ENCODE measurements at places on chromosomes 16 and 17.

DNA sequence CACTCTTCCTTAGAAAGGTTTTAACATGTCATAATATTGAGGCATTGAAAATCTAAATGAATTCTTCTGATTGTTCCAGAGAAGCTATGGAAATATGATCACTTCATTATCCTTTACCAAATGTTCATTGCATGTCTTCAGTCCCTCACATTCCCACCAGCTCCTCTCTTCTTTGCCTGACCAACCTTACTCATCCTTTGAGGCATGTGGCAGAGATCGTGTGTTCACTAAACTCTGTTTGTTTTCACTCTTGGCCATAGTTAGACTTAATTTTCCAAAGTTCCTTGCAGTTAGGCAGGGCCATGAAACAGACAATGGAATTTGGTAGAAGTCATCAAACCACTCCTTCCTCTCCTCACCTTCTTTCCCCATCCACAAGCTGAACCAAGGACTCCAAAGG is 266.5 kb upstream of the HSBP1 start:
- no peak for DNase-seq

DNA sequence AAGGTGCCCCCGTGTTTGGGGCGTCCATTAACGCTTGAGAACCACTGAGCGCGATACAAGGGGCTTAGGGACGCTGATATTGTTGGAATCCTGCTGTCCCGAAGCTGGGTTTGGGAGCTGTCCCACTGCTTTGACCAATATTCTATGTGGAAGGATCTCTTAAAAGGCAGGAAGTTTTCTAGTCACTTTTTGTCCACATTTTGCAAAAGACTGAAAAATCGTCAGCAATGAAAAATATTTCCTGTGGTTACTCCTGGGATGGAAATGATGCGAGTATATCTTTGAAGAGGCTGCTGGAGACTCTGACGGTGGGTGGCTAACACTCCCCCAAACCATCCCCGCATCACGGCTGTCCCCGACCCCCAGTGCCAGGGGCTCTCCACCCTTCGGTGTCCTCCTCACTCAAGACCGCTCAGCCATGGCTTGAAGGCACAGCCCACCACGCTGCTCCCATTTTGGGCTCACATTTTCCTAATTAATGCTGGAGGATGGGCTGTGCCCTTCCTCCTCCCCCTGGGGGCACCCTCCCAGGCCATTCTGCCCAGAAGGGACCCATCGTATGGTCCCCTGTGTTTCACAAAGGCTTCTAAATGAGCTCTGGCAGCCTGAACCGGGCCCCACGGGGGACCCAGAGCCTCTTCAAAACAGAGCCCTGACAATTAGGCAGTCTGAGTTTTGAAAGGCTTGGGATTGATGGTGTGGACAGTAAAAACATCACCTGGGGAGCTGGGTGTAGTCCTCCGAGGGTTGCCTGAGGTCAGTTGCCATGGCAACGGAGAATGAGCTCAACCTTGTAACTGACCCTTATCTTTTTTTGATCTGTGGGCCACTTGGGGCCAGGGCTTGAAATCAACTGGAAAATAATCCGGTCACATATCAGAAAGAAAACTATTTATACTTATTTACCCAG is 158.6 kb downstream of the C16orf78 start:
- DNase-seq: no peak

- no peak for DNase-seq
Observed at GRCh38 chr17:55212880-55213279, 51.9 kb upstream of the HLF start.

DNA sequence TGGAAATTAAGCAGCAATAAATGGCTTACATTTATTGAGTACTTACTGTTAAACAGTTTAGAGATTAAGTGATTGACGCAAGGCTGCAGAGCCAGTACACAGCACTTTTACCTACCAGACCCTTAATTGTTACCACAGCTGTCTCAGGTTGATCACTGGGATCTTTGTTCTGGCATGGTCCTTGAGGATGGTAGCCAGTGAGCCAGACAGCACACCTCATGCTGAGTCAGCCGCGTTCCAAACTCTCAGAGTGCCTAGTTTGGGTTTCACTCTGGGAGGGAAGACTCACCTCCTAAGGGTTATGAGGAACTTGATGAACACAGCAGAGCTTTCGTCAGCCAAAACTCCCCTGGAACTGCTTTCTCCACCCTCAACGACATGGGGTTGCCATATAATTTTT is 20.4 kb downstream of the CDH3 start:
- DNase-seq: no peak

DNA sequence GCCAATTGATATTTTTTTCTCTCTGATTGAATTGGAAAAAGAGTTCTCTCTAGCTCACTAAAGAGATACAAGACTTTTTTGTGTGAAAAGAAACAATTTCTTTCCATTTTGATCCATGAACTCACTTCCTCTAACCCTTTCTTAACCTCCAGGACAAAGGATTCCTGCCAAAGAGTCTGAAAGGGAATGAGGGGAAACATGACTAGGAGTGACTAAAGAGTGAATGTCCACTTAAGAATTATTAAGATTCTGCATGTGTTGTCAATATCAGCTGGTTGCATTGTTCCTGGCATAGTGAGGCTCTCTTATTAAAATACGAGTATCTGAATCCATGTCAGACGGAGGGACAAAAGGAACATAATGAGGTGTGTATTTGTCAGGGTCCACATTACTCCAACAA is 344.7 kb downstream of the GRIN2A start:
- no peak for DNase-seq

DNA sequence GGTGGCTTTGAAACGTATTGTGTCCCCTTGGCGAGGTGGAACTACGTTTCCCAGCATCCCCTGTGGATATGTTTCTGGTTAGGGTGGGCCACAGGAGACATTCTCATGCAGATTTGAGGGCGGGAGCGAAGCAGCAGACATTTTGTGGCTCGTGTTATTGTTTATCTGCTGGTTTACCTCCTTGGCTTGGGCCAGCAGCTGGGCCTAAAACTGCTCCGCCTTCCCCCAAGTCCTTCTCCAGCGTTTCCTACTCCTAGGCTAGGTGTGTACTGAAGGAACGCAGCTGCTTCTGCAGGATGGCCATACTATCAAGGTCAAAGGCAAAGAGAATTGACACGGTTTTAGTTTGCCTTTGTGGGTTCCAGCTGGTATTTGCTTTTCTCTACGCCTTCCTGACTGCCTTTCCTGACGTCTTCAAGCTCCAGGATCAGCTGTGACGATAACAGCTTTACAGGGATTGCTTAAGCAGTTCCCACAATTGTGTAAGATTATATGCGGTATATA is 17.2 kb upstream of the WSB1 start:
- DNase-seq: no peak

DNA sequence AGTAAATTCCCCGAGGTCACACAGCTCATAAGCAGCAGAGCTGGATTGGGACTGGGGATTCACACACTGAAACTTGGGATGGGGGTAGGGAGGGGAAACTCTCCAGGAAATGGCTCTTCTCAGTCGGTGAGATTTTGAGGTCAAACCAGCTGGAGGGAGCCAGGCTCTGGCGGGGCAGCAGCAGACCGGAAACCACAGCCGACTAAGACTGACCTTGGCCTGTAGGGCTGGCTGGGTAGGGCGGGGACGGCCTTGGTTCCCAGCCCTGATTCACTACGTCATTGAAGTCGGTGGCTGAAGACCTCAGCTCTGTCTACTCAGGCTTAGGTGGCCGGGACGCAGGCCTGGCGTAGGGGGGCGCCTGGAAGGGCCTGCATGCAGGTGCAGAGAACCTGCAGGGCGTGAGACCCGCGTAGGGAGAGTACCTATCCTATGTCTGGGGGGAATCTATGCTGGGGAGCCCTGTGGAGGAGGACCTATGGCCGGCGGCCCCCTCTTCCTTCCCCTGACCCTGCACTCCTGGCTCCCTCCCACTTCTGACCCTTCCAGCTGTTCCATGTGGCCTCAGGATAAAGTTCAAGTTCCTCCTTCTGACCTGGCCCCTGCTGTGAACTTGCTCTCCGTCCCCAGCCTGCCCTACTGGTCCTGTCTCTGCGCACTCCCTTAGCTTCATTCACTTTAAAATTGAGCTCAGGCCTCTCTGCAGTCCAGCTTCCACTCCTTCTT is 11.9 kb upstream of the SLC4A1 start:
- peak; percentile 75 for DNase-seq

- DNase-seq: peak; percentile 97
Observed at GRCh38 chr17:7173687-7174602, 5.2 kb downstream of the ASGR1 start.

DNA sequence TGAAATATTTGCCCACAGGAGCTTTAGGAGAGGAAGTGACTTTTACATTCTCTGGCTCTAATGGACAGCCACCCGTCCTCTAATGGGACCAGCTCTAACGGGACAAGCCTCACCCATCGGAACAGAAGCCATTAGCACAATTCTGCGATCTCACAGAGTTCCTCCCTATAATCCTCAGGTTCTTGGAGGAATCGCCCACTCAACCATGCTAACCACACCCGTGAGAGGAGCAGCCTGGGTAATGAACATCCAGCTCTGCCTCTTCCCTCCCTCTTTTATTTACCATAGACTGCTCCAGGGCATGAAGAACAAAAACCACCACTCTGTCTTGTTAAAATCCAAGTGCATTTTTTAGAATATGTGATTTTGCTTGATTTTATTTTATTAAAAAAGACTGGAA is 6.8 kb downstream of the SLC35B1 start:
- no peak for DNase-seq
